HuH-7.5 (cell line): ENCODE measurements at places on chromosomes 12 and 14.
A peak's percentile ranks its signal among the peaks of the same experiment; 100 is the strongest.

DNA sequence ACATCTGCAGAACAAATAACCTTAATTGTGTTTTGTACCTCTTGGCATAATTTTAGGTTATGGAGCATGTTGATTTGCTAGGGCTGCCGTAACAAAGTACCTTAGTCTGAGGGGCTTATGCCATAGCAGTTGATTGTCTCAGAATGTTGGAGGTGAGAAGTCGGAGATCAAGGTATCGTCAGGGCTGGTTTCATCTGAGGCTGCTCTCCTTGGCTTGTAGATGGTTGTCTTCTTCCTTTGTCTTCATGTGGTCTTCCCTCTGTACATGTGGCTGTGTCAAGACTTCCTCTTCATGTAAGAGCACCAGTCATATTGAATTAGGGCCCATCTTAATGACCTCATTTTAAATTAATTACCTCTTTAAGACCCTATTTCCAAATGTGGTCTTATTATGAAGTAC is 64.4 kb upstream of the PTHLH start:
- no peak for DNase-seq

DNA sequence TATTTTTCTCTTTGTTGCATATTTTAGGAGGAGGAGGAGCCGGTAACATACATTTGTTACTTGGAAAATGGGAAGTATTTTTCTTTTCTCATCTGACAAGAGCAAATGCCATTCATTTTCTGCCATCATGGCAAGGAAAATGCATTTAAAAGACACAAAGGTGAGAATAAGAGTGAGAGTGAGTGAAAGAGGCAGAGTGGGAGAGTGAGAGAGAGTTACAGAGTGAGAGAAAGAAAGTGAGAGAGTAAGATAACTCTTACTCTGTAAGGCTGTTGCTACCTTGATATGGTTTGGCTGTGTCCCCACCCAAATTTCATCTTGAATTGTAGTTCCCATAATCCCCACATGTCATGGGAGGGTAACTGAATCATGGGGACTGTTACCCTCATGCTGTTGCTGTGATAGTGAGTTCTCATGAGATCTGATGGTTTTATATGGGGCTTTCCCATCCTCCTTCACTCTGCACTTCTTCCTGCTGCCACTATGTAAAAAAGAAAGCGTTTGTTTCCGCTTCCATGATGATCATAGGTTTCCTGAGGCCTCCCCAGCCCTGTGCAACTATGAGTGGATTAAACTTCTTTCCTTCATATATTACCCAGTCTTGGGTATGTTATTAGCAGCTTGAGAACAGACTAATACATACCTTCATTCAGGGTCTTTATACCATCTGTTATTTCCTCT is 64.2 kb downstream of the ASCL1 start:
- no peak for DNase-seq

GRCh38 chr12:96907671-96908422 is 790 bp downstream of the NEDD1 start:
- DNase-seq, result peak; percentile 18

DNA sequence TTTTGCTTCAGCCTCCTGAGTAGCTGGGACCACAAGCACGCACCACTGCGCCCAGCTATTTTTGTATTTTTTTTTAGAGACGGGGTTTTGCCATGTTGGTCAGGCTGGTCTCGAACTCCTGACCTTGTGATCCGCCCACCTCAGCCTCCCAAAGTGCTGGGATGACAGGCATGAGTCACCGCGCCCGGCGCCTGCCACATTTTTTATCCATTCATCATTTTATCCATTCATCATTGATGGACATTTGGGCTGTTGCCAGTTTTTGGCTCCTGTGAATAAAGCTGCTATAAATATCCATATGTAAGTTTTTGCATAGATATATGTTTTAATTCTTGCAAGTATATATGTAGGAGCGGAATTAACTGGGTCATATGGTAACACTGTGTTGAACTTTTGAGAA is 79.5 kb downstream of the DAAM1 start:
- DNase-seq, result no peak

GRCh38 chr12:69872804-69873203 is 47.8 kb downstream of the MYRFL start:
- DNase-seq, result no peak

- no peak for DNase-seq
Measured at GRCh38 chr14:62667421-62667914, 377.8 kb downstream of the KCNH5 start.

DNA sequence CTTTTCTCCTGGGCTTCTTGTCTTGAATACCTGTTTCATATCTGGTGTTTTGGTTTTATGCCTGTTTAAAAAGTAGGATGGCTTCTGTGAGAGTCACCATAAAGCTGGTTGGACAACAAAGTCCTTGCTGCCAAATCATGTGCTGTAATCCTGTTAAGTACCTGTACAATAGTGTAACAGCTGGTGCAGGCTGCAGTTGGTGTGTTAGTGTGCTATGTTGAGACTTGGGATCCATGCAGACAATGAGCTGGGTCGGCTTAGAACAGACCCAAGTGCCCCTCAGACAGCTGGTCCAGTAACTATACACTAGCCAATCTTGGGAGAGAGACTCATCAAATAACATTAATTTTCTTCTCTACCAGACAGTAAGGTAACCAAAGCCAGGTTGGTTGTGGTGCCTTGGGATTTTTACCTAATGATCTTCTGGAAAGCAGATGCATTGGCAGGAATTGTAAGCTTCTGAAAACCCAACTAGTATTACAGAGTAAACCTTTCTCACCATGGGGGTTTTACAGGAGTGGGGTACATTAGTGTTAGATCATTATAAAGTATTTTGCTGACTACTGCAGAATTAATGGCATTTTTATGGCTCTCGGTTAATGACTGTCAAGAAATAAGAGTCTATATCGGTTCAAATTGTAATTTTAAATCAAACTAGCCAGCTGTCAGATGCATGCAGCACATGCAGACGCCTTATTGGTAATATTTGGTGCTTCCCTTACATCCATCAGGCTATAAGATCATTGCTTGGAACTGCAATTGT is 231.2 kb downstream of the PDZRN4 start:
- no peak for DNase-seq

- no peak for DNase-seq
Measured at GRCh38 chr12:99302874-99303273, 344.7 kb upstream of the GARIN6 start.

DNA sequence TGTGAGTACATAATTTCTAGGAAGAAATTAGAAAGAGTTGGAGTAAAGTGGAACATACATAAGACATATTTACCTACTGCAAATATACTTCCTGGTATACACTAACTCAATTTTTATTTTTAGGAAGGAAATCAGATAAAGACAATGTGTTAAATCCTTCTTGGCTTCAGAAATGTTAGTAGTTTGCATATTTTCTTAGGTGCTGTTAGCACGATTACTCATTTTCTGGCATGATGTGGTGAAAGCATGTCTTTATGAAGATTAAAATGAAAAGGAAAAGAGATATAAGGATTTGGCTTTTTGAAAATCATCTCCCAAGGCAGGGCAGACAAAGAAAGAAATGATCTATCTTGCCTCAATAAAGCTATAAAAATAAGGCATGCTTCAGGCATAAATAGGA is 287.6 kb upstream of the E2F7 start:
- no peak for DNase-seq

DNA sequence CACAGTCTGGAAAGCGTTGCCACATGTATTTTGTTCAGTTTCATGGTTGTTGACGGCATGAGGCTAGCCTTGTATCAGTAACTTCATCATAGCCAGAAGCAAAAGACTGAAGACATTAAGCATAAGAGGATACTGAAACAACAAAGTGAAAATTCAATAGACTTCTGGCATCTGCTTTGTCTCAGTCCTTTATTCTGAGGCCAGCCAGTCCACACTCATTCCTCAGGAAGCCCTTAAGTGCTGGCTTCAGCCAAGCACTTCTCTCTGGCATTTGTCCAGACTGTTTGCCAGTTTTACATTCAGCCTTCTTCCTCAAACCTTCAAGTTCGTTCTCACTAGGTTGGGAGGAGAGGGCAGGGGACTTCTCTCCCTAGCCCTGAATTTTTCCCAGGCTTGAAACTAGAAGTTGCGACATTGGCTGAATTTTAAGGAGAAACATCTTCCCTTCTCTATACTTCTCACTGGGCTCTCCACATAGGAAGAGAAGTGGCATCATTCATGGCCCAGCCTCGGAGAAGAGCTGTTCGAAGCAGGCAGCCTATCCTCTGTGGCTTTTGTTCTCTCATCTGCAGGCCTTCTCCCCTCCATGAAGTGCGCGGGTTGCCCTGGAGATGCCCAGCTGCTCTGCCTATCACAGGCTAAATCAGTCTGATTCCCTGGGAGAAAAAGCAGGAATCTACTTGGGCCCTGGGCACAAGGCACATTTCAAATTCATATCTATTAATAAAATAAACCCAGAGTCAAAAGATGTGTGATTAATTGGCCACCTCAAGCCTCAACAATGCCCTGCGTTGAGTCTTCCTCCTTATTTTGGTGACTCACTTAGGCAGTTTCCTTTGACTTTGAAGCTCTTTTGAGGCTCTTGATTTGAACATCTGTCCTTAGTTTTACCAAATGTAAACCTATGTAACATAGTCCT is 130.9 kb upstream of the PLEKHA5 start:
- DNase-seq, result no peak

DNA sequence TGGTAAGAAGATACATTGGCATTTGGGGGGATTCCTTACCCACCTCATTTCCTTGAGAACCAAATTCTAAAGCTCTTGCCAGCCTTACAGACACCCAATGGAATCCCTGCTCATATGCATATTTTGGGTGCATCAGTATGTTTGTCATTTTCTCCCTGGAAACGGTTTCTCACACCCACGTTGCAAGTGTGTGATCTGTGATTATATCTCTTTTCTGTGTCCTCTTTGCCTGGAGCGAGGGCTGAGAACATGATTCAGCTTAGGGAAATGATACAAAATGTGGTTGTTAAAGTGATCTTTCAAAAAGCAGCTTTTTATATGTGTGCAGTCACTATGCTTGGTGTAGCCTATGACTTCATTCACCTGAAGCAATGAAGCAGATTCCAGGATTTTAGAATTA is 52.0 kb downstream of the KCNMB4 start:
- no peak for DNase-seq

DNA sequence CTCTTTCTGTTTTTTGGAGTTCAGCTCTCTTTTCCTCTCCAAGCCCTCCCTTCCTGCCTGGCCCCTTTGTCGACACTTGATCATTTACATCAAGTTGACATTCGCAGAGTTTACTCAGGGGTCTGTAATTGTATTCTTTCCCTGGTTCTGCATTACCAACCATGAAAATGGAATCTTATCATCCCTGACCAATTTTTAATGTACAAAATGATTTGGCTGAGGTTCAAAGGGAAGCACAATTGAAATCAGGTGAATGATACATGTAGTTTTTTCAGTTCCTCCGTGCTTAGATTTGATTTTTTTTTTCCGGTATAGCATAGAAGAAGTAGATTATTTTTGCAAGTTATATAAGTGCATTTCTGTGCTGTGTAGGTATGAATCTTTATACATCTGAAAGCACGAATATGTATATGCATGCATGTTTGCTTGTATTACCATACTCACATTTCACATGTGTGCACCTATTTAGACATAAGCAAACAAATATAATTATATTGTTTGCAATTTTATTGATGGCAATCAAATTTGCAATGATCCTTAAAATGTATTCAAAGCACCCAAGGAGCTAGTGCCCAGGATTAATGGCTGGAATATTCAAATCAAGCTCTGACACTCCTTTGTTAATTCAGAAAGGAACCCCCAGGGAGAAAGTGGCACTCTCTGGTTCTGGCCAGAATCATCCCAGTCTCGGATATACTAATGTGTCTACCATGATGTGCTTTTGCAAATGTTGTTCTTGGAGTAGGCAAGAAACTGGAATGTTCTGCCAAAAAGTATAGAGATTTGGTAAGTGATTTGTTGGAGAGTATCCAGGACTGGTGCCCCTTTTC is 189.3 kb downstream of the VRK1 start:
- DNase-seq, result no peak

- no peak for DNase-seq
Measured at GRCh38 chr14:72538387-72538786, 355.5 kb downstream of the DPF3 start.

- DNase-seq, result peak; percentile 70
Measured at GRCh38 chr12:401235-402028, at the start of gene CCDC77. TSS of gene CCDC77 (plus strand) at chr12:401644. CDS start at chr12:409384, 7,740 bp downstream.

DNA sequence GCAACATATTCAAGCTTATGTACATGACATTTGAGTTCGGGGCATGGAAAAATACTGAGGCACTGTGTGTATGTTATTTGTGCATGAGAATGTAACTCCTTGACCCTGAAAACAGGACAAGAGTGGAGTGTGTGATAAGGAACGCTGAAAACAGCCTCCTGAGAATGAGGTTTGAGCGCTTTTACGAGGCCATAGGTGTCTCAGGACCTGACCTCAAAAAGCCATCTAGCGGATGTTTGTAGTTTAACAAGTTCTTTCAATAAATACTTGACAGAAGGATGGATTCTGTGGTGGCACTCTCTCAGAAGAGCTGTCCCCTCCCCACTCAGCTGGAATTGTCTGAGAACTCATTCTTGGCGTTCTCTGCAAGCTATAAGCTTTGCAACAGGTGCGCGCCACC is 350.5 kb upstream of the TMTC1 start:
- no peak for DNase-seq

DNA sequence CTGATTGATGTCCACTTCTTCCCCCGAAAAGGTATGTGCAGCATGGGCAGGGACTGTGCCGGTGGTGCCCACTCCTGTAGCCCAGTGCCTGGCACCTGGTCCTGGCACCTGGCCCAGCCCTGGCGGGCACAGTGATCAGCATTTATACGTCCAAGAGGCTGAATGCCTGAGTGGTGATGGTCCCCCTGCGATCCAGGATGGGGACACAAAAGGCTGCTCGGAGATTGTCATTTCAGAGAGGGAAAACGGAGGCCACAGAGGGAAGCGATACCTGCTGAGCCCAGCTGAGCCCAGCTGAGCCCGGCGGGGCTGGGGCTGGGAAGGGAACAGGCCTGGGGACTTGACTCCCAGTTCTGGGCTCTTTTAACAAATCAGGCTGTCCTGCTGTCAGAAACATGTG is 55.8 kb downstream of the PRIMA1 start:
- no peak for DNase-seq

GRCh38 chr14:75238756-75239455 is 39.7 kb upstream of the FOS start:
- no peak for DNase-seq
